Calu3 (cell line): ENCODE measurements at places on chromosomes 11 and 22. TPM values are rescaled to one million over a fixed set of nuclear protein-coding genes. Genes with fewer than 3 reads are reported as not detected.

The SLC43A3 gene
- 91.8 and 127 TPM in 2 replicates for total RNA-seq

The PRR33 gene
- total RNA-seq, result not detected in 2 replicates

The SLC22A6 gene
- total RNA-seq, result not detected in 2 replicates

The SEPTIN5 gene
- total RNA-seq, result 2.3 and 3.3 TPM in 2 replicates

The UBQLNL gene
- total RNA-seq, result 0.14 and 0.51 TPM in 2 replicates

The NTM gene
- not detected in 2 replicates for total RNA-seq

DNA sequence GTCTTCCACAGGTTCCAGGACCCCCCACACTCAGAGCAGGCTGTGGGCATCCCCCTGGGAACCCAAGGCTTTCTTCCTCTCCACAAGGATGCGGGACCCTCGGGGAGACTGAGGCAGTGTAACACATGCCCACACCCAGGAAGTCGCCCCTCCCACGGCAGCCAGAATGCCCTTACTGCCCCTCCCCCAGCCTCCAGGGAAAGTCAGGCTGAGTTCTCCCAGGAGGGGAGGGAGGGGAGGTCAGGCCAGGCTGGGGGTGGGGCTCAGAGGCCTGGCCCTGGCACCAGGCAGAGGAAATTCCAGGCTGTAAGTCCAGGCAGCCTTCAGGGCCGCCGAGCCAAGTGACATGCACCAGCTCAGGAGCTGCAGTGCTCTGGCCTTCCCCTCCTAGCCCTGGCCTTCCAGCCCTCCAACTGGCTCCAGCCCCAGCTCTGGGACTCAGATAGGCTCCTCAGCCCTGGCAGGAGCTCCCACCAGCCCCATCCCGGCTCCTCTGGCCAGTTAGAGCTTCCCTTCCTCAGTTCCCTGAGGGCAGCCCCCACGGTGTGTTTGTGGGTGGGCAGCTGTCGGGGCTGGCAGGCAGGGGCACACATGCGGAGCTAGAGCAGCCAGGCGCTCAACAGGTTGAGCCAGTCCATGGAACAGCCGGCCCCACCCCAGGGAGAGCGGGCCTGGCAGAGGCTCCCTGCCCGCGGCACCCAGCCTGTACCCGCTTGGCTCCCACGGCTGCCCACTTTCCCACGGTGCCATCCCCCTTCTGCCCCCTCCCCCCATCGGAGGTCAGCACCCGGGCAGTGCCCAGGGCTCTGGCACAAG is 3.6 kb downstream of the BCL9L start:
- no peaks in the 10 kb centered on the region for H3K27me3 ChIP-seq
- peaks cover 87% of the 10 kb centered on the region for H3K36me3 ChIP-seq
- H3K4me1 ChIP-seq, result peaks cover 56% of the 10 kb centered on the region
- H3K4me3 ChIP-seq, result peak overlapping the region; percentile 98
- DNase-seq, result peak; percentile 69
- peak overlapping the region; percentile 86 for H3K27ac ChIP-seq

DNA sequence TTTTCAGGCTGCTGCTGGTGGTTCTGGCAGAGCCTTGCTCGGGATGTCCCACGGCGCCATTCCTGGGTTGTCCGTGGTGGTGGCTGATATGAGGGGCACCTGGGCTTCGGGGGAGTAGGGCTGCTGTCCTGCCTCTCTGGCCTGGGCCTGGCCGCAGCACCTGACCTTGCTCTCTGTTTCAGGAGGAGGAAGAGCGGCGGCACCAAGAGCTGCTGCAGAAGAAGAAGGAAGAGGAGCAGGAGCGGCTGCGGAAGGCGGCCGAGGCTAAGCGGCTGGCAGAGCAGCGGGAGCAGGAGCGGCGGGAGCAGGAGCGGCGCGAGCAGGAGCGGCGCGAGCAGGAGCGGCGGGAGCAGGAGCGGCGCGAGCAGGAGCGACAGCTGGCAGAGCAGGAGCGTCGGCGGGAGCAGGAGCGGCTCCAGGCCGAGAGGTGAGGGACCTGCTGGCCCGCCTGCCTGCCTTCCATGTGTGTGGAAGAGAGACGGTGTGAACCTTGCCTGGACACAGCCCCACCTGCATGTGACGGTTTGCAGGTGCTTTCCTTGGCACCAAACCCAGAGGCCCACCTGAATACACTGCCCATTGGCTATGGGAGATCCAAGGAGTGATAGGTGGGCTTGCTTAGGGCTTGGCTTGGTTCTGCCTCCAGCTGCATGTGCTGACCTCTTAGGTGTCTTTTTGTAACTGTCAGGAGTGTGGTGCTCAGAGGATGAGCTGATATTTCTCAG is 22.8 kb downstream of the INCENP start:
- DNase-seq, result no peak
- H3K27ac ChIP-seq, result no peak overlapping the region
- H3K4me1 ChIP-seq, result no peaks in the 10 kb centered on the region
- H3K4me3 ChIP-seq, result no peak overlapping the region
- peaks cover 33% of the 10 kb centered on the region for H3K36me3 ChIP-seq
- H3K27me3 ChIP-seq, result no peaks in the 10 kb centered on the region

- no peaks in the 10 kb centered on the region for H3K27me3 ChIP-seq
- DNase-seq, result no peak
- no peak overlapping the region for H3K27ac ChIP-seq
- no peaks in the 10 kb centered on the region for H3K4me1 ChIP-seq
- no peak overlapping the region for H3K4me3 ChIP-seq
These were observed 9.6 kb downstream of the OR52N2 start for GRCh38 chr11:5818245-5818886.

GRCh38 chr22:32850591-32851517 is 49.3 kb downstream of the TIMP3 start:
- DNase-seq, result no peak
- H3K36me3 ChIP-seq, result no peaks in the 10 kb centered on the region
- peaks cover 21% of the 10 kb centered on the region for H3K27me3 ChIP-seq
- H3K4me1 ChIP-seq, result no peaks in the 10 kb centered on the region
- H3K27ac ChIP-seq, result no peak overlapping the region
- no peak overlapping the region for H3K4me3 ChIP-seq

DNA sequence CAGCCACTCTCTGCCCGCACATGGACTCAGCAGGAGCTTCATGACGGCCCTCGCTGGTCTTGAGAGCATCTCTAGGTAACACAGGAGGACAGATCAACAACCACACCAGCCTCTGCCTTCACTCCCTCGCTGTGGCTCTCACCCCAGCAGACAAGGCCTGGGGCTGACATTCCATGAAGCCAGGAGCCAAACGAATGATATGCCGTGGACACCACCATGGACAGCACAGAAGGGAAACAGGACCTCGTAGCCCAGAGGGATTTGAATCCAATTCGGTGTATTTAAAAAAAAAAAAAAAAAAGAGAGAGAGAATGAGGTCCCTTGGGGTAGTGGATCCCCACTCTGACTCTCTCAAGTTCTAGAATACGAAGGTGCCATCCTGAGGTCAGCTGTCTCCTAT is 385.5 kb downstream of the SHANK2 start:
- H3K27me3 ChIP-seq, result no peaks in the 10 kb centered on the region
- H3K4me1 ChIP-seq, result no peaks in the 10 kb centered on the region
- H3K27ac ChIP-seq, result no peak overlapping the region
- H3K4me3 ChIP-seq, result no peak overlapping the region
- no peak for DNase-seq

- peak overlapping the region; percentile 84 for H3K4me3 ChIP-seq
- H3K27me3 ChIP-seq, result no peaks in the 10 kb centered on the region
- no peak for DNase-seq
These were observed 2.8 kb downstream of the CFL1 start for GRCh38 chr11:65854852-65855837.

DNA sequence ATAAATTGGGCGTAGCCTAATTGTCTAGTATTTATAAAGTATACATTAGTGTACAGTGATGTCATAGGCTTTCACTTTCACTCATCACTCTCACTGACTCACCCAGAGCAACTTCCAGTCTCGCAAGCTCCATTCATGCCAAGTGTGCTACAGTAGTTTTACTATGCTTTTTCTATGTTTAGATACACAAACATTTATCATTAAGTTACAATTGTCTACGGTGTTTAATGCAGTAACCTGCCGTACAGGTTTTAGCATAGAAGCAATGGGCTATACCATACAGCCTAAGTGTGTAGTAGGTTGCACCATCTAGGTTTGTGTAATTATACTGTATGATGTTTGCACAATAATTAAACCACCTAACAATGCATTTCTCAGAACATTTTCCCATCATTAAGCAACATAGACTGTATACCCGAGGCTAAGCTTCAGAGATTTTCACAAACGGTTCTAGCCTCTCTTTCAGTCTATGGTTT is 17.5 kb downstream of the OR9G1 start:
- H3K4me3 ChIP-seq, result no peak overlapping the region
- no peaks in the 10 kb centered on the region for H3K4me1 ChIP-seq
- DNase-seq, result no peak
- H3K27ac ChIP-seq, result no peak overlapping the region
- H3K36me3 ChIP-seq, result no peaks in the 10 kb centered on the region

DNA sequence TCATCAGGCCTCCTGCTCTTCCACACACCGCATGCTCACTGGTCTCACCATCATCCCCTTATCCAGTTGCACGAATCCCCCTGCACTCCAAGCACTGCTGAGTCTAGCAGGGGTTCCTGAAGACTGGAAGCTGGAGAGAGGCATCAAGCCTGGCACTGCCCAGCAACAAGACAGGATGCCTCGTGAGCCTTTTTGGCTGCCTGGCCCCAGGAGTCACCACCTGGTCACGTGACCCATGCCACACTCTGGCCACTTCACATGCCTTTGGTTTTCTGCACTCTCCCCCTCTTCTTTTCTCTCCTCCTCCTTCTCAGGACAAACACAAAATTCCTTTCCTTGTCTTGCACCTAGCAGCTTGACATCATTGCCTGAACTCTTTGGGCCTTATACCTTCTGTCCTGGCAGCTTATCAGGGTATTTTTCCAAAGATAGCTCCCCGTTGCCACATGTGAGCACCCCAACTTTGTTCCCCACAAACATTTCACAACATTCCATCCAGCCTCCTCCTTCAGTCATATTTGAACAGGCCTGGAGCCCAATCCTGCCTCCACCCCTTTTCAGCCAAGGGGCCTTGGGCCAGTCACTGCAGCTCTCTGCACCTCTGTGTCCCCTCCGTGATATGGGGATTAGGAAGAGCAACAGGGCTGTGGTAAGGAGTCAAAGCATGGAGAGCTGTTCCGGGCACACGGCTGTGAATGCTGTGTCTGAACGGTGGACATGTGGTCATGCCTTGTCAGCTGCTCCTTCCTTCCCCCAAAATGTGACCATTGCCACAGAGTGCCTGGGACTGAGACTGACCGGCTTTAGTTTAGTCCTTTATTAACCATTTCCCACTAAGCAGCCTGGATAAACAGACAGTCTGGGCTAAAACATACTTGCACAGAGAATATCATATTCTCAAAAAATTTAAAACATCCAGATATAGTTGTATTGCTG is 2.8 kb upstream of the PACSIN2 start:
- DNase-seq, result no peak
- H3K36me3 ChIP-seq, result peaks cover 39% of the 10 kb centered on the region
- H3K27me3 ChIP-seq, result no peaks in the 10 kb centered on the region
- peaks cover 28% of the 10 kb centered on the region for H3K4me1 ChIP-seq

DNA sequence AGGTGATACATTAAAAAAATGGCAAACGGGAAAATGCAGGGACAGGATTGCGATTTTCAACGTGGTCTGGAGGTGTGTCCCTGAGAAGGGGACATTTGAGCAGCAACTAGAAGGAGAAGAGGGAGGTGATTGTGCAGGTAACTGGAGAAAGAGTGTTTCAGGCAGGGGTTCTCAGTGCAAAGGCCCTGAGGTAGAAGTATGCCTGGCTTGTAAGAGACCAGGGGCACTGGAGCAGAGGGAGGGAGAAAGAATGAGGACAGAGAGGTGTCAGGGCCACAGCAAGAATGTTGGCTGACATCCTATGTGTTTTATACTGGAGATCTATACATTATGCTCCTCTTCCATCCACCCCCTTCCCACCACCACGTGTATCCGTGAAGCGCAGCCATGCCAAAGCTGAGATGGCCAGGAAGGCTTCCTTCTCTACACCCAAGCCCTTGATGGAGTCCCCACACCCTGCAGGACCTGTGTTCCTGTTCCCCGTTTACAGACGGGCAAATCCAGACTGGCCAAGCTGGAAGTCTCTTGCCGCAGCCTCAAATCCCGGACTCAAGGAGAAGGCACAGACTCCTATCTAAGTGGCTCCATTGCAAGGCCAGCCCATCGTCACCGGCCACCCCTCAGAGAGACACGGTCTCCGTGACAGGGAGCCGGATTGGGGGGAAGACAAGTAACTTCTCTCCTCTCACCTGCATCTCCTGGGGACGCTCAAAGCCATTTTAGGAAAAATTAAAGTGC is 416.1 kb downstream of the MN1 start:
- peaks cover 86% of the 10 kb centered on the region for H3K27me3 ChIP-seq
- no peak for DNase-seq
- no peak overlapping the region for H3K27ac ChIP-seq
- H3K4me3 ChIP-seq, result no peak overlapping the region
- H3K4me1 ChIP-seq, result peaks cover 9% of the 10 kb centered on the region

DNA sequence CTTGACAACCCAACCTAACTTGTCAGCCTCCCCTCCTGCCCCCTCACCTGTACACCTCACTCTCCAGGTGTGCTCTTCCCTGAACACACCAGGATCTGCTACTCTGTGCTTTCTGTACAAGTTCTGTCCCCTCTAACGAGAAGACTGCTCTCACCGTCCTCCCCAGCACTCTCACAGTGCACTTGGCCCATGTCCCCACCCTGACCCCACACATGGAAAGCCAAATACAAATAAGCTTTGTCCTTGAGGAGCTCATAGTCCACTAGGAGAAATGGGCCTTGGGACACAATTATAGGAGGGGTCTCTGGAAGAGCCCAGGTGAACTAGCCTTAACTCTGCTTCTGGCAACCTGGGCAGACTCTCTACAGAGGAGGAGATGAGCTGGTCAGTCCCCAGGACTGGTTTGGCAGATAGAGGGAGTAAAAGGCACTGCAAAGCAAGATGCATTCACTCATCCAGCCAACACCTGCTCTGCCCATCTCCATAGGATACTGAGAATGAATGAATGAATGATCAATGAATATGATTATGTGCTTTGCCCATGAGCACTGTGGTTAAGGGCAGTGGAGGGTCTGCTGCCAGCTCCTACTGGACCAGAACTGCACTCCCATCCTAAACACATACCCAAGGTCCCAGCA is 9.9 kb downstream of the NIPSNAP1 start:
- no peak for DNase-seq
- H3K4me1 ChIP-seq, result peaks cover 12% of the 10 kb centered on the region
- no peaks in the 10 kb centered on the region for H3K27me3 ChIP-seq
- peaks cover 38% of the 10 kb centered on the region for H3K36me3 ChIP-seq
- no peak overlapping the region for H3K4me3 ChIP-seq

DNA sequence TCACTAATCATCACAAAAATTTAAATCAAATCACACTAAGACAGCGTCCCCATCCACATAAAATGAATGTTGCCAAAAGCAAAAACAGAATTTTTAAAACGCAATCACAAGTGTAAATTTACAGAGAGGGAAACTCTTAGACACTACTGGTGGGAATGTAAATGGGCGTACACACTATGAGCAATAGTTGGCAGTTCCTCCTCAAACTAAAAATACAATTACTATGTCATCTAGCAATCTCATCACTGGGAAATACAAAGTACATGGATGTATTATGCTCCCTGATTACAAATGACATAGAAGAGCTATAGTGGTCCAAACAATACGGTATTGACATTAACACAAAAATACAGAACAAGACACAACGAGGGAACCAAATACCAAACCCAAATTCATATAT is 8.7 kb upstream of the RGL4 start:
- no peak for DNase-seq
- H3K27ac ChIP-seq, result no peak overlapping the region
- H3K27me3 ChIP-seq, result no peaks in the 10 kb centered on the region
- H3K36me3 ChIP-seq, result peaks cover 15% of the 10 kb centered on the region
- H3K4me1 ChIP-seq, result peaks cover 17% of the 10 kb centered on the region
- no peak overlapping the region for H3K4me3 ChIP-seq
